ENCODE measurements at places on chromosomes 16 and 17.

- DNase-seq: no peak
These were observed 21.6 kb downstream of the POLR3E start for GRCh38 chr16:22318690-22319358.

- DNase-seq: no peak
These were observed 41.5 kb upstream of the MED9 start for GRCh38 chr17:17435323-17435722.

DNA sequence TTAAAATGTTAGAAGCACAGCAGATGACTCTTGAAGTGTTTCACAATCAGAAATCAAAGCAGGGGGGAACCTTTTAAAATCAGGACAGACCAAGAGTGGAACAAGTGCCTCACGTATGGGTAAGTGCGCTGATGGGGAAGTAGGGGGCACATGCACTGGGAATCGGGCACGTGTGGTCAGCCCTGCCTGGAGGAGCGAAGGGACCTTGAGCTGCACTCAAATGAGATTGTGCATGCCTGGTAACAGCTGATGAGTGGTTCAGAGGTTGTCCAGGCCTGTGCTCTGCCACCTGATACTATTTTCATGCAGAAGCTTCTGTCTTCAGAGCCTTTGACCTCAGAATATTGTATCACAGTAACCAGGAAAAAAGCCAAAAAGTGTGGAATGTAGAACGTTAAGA is 13.7 kb upstream of the XYLT2 start:
- no peak for DNase-seq

DNA sequence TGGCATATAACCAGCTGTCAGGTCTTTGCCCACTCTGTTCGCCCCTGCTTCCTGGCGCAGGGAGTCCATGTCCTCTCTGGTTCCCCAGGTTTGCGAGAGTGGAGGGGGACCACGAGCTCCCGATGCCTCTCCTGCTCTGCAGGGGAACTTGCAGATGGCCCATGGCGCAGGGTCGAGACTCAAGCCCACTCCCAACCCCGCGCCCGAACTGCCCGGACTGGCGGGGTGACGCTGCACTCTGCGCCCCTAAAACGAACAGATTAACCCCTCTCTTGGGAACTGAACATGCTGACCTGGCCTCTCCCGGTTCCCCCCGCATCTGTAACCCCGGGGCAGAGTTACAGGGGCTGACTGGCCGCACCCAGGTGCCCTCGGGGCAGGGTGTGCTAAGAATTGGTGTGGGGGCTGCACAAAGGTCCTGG is 681 bp upstream of the PLA2G15 start:
- no peak for DNase-seq

- no peak for DNase-seq
These were observed 86.8 kb downstream of the USP32 start for GRCh38 chr17:60305141-60305540.

DNA sequence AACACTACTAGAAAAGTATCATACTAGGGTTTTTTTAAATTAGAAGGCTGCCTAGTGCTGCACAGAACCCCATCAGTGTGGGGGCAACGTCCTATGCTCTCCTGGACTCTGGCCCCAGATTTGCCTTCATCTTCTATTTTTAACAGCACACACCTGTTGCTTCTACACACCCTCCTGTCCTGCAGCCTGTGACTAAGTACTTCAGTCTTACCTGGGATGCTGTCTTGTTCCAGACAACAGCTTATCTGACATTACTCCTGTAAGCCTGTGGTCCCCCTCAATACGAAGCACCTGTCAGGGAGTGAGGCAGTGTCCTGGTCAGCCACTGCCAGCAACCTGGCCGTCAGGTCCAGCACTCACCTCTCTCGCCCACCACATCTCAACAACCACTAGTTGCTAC is 247.6 kb upstream of the PSMD7 start:
- no peak for DNase-seq

GRCh38 chr17:28907709-28908475 is 5.0 kb upstream of the DHRS13 start:
- no peak for DNase-seq
